Activated naive CD8-positive, alpha-beta T cell treated with anti-CD3 and anti-CD28 coated beads, Interleukin-2, amount 10 ng/mL, durations not matched to agents 7 days and 5 days (primary cell): ENCODE measurements at places on chromosomes 7 and 10. TPM values are rescaled to one million over a fixed set of nuclear protein-coding genes. Genes with fewer than 3 reads are reported as not detected.

DNA sequence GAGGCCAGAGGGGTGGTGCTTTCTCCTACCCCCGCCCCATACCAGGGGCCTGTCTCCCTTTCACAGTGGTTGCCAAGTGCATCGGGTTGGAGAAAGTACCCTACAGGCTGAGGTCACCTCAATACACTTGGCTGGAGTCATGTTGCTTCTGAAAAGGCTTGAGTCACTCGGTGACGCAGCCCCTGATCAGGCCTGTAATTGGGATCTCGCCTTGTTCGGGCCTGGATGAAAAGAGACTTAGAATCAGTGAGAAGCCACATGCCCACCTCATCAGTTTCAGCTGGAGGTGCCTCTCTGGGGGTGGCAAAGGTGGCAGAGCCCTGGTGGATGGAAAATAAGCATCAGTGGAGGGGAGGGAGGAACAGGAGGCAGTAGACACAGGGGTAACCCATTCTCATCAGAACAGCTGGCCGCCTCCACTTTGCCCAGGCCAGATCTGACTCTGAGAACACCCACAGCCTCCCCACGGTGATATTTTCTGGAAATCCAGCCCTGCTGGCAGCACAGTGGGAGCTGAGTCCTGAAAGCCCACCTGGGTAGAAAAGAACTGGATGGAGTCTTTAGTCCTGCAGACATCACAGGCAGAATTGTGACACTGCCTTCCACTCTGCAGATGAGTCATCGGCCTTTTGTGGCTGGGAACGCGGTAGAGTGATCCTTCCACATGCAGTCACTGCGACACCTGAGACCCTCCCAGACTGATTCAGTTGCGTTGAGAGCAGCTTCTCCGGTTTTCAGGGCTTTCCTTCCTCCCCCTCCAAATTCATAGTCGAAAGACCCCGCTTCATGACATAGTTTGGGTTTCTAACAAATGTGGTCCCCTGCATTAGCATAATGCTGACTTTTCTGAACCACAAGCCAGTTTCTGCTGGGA is 108.0 kb downstream of the GRK5 start:
- peak; percentile 61 for DNase-seq

KEL gene
- 0.94 TPM for total RNA-seq

- no peak for DNase-seq
Measured at GRCh38 chr10:124380256-124380995, 38.3 kb downstream of the OAT start.

GRCh38 chr10:70673043-70673928 is 980 bp downstream of the ADAMTS14 start:
- no peak for DNase-seq

GRCh38 chr7:35454575-35455385 is 200.9 kb upstream of the TBX20 start:
- no peak for DNase-seq
